ENCODE measurements at places on chromosomes 12 and 14. TPM values are rescaled to one million over a fixed set of nuclear protein-coding genes. Genes with fewer than 3 reads are reported as not detected.

DNA sequence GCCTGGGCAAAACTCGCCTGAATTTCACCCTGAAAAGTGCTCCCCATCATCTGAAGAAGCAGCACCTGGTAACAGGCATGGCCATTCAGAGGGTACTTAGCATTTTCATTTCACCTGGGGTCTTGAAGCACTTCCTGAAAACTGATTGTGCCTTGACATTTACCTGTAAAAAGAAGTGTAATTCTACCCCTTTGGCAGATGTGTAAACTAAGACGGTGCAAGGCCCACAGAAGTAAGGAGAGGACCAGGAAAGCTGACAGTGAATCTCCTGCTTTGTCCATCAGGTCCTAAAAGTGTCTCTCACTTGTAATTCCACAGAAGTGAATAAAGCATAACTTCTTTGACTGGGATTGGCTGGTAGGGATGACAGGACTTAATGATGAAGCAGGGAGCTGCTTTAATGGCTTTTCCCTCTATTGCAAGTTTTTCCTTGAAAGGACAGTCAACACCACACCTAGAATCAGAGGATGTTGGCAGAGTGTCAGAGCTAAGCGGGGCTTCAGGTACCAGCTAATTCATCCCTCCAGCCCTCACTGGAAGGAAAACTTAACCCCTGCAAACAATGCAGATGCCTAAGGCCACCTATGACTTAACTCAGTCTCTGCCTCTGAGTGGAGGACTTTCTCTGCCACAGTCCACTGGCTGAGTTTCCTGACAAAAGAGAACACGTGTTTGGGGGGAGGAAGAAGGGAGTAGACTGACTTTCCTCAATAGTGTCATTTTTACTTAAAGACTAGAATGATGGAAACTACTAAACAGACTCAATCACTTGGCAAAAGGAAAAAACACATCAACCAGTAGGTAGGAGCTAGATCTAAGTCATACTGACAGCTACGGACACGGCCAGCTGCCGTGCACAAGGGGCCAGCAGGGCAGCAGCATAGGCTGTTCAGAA lies 74.7 kb downstream of the NUAK1 start:
- DNase-seq = no peak

DNA sequence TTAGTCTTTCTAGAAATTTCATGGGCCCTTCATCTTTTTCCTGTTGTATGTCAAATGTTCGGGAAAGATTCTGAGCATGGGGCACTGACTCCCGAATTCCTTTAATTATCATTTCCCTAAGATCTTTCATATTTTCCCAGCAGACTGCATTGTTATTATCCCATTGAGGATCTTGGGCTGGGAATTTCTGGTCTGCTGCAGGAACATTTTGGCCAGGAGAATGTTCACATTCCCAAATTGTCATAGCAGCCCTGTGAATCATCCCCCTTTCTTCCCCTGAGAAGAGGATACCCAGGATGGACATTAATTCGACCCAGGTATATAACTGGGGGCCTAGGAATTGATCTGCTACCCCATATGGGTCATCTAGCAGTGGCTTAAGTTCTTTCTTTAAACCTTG lies 112.5 kb downstream of the RIN3 start:
- no peak for DNase-seq

GRCh38 chr12:121217063-121217462 lies 7.1 kb downstream of the P2RX4 start:
- DNase-seq = peak; percentile 70

DNA sequence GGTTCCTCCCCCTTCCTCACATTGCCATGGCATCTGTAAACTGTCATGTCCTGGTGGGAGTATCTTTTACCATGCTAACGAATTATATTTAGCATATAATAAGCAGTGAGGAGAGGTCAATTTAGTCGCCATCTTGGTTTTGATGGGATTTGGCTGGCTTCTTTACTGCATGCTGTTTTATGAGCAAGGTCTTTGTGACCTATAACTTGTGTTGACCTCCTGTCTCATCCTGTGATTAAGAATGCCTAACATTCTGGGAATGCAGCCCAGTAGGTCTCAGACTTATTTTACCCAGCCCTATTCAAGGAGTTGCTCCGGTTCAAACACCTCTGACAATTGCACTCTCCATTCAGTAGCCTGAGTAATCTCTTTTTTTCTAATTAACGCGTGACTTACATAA lies 2.1 kb upstream of the EIF4B start:
- peak; percentile 69 for DNase-seq

- DNase-seq = no peak
These were observed 30.3 kb upstream of the BTG1 start for GRCh38 chr12:92175961-92176360.

Gene PSME1
- total RNA-seq = 209 TPM

DNA sequence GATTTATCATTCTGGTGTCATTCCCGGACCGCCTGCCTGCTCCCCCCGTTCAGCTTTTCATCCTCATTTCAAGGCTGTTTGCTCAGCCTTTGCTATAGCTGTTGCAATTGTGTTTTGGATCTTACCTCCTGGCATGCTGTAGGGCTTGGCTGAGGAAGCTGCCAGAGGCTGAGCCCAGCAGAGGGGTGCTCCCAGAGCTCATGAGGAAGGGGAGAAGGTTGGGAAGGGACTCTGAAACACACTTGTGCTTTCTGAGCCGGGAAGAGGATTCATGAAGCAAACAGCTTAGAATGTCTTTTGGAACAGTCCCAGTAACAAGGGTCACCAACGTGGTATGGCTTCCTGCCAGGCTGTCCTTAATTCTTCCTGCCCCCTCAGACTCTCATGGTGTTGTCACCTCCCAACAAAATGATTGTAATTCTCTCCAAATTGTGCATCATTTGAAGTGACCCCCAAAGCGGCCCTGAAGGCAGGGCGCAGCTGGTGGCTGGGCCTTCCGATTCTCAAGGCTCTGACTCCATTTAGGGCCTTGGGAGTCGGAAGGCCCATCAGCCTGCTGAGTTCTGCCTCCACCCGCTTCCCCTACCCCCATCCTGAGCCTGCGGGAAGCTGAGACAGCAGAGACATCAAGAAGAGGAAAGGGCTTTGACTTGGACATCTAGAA lies 111.9 kb upstream of the ARHGAP5 start:
- DNase-seq = peak; percentile 36

- no peak for DNase-seq
These were observed 250.9 kb upstream of the OR4E1 start for GRCh38 chr14:21924479-21924878.

DNA sequence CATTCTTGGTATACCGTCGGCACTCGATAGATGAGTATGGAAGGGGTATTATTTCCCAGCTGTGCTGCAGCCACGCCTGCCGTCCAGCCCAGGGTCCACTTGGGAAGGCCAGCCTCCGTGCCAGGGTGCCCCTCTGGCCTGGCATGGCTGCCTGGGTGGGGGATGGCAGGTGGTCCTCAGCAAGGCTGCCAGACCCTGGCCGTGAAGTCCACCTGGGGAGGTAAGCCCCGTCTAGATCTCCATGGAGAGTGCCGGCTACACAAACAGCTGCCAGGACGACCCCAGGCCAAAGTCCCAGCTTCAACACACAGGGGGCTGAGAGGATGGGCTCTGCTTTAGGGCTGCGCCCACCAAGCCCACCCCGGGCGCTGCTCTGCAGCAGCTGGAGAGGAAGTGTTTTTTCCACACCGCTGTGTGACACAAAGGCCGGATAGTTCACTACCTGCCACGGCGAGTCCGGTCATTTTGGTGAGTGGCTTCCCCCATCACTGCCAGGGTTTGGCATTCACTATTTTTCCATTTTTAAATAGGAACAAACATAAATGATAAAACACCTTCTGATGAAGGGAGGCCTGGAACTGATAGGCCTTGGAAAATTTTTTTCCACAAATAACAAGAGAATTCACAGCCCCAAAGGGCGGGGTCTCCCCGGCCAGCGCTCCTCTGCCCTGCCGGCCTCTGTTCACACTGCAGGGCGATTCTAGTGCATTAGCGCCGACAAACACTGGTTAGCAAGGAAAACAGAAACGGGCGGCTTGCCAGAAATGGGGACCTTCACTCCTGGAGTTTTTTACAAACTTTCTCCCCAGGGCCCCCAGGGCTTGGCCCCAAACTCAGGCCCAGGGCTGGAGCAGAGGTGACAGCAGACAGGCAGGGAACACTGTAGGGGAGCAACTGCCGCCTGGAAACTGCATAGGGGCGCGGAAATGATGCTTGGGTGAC lies 161.5 kb downstream of the CALM1 start:
- DNase-seq = no peak

GRCh38 chr12:62866451-62867082 lies 68.4 kb downstream of the PPM1H start:
- DNase-seq = peak; percentile 76

GRCh38 chr12:9928607-9929006 lies 3.6 kb downstream of the CLEC2A start:
- no peak for DNase-seq

DNA sequence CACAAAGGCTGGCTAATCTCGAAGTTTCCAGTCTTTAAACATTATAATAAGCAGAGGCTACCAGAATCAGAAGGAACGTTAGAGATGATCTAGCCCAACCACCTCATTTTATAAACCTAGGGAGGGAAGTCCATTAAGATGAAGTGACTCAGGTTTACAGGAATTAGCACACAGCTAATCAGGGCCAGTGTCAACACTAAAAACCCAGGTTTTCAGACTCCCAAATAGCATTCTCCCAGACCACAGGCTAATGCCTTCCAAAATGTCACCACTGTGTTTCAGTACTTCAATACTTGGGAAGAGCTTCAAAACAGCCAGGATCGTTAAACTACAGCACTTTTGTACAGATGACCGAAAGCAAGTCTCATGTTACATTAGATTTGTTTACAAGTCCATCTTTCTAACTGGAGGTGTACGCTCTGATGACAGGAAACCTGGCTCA lies 89.2 kb downstream of the FOXN3 start:
- peak; percentile 71 for DNase-seq

Gene DPF3
- 3.0 TPM for total RNA-seq

DNA sequence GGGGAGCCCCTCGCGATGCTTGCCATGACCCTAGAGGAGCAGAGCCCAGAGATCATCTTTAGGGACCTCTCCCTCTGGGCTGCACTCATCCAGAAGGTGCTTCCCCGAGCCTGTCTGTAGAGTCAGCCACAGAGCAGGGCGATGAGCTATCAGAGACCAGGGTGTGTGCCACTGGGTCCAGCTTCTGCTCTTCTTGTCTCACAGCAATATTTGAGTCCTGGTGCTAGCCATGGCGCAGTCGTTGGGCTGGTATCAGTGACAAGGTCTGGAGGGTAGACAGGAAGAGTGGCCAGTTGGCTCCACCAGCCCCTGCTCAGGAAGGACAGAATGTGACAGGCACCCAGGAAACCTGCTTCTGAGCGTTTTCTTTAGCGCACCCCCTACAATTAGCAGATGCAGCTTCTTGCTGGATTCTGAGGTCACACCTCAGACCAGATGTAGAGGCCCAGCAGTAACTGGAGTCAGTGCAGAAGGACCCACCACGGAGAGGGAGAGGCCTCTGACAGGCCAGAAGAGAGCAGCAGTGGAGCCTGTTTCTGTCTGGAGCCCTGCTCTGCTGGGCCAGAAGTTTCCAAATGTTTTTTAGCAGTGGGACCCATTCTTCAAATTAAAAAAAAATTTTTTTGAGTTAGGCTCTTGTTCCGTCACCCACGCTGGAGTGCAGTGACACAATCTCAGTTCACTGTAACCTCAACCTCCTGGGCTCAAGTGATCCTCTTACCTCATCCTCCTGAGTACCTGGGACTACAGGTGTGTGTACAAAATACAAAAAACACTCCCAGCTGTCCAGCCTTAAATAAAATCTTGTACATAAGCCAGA lies 23.7 kb downstream of the ANKRD9 start:
- DNase-seq = no peak

Gene PHETA1
- total RNA-seq = 13.5 TPM

- DNase-seq = no peak
These were observed 1.6 kb downstream of the MMP14 start for GRCh38 chr14:22837750-22838538.

DNA sequence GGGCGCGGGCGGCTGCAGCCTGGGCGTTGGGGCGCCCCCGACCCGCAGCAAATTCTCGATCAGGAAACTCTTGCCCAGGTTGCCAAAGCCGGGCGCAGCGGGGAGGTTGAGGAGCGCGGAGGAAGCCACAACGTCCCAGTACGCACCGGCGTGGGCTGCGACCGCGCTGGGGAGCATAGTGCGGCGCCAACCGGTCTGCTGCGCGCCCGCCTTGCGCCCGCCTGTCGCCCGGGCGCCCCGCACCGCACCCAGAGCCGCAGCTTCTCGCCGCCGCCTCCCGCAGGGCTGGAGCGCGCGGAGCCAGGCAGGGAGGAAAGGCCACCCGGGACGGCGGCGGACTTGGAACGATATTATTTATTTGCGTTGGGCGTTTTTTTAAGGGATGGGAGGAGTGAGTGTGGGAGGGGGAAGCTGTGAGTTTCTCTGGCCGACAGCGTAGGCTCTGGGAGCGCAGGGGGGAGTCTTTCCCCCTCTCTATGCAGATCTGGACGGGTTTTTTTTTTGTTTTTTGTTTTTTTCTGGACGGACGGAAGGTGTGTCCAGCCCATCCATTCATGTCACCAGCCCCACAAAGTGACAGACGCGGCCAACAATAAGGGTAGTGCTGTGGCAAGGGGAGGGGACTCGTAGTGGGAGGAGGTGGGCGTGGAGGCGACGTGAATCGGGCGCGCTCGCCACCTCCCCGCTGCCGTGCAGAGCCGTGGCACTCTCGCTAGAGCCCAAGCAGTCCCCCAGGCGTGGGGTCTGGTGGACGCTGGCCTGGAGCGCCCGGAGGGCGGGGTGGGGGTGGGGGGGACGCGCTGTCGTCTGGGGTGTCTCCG lies at the start of gene DBX2:
DBX2 (minus strand) TSS at position 349 of the 821 bp plus-strand sequence; CDS start at position 177, 172 bp downstream.
- no peak for DNase-seq

- DNase-seq = no peak
These were observed 2.6 kb downstream of the ETFRF1 start for GRCh38 chr12:25197608-25198007.

DNA sequence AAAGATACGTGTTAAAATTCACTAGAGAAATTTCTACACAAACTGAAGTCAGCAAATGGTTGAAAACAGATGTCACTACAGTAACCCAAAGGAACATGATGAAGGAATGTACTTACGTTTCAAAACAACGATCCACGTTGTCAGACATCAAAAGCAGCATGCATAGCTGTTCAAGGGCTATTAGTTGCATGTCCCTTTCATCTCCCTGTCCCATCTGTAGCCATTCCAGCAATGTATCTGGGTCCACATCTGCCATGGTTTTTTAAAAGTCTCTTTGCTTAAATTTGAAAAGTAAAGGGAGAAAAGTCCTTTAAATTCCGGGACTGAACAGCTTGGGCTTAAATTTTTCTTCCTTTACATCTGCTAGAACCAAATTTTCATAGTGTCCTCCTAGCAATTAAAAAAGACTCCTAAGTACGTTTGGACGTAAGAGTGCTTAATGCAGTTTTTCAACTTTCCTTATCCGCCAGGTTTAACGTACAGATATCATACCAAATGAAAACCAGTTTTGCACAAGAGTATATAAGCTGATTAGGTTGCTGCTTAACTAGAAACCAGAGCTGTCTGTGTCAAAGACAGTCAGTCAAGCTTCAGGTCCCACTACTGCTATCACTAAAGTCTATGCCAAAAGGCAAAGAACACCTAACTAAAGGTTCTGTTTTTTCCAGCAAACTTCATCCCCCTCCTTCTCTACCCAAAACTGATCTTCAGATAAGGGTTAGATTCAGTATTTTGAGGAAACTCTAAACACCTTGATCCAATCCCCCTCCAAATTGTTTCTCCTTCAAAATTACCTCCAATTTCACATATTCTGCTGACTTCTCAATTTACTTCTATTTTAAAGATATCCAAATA lies 1.7 kb downstream of the HECTD1 start:
- peak; percentile 50 for DNase-seq

Gene KLRF2
- total RNA-seq = not detected
